Iris pigment epithelial cell (primary cell): ENCODE measurements at places on chromosomes 13 and 19.

GRCh38 chr19:32916969-32917615 lies 47.5 kb upstream of the SLC7A9 start:
- peak; percentile 31 for DNase-seq

DNA sequence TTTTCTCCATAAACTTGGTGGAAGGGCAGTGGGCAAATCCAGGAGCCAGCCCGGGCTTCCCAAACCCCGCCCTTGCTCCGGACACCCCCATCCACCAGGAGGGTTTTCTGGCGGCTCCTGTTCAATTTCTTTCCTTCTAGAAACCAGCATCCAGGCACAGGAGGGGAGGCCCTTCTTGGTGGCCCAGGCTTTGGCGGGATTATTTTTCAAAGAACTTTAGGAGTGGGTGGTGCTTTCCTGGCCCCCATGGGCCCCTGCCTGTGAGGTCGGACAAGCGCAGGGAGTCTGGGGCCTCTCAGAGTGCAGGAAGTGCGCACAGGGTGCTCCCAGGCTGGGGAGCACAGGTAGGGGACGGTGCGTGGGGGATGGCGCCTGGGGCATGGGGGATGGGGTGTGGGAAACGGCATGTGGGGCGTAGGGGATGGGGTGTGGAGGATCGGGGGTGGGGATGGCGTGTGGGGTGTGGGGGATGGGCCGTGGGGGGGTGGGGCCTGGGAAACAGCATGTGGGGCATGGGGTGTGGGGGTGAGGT lies 396 bp downstream of the F7 start:
- DNase-seq, result no peak

- DNase-seq, result no peak
These were observed 27.6 kb downstream of the SKA3 start for GRCh38 chr13:21148557-21149258.

DNA sequence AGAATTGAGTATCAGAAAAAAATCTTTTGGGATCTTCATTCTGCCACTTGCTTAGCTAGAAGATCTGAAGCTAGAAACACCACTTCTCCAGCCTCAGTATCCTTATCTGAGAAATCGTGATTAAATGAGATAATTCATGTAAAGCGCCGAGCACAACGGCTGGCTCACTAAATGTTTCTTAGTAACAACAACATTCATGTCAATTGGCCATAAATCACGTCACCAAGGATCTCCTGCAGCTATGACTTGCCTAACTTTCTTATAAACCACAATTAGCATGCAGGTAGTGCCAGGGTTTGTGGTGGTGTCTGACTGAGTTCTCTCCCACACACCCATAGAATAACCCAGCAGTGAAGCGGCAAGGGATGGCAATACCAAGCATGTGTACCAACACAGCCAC lies 501.3 kb downstream of the EFNB2 start:
- DNase-seq, result no peak

DNA sequence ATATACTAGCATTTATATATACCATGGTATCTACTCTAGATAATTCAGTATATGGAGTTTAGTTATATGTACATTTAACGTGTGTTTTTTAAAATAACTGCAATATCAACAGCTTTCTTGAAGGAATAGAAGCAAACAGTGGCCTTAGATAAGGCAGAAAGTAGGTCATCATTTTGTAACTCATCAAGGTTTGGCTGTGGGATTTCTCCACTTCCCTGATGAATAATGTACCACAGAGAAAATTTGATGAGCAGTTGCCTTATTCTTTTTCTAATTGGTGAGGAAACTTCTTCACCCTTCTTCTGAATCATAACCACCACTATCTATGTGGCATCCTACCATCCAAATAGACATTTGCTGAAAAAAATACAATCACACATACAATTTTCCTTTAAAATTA lies 590.2 kb upstream of the SPRY2 start:
- peak; percentile 43 for DNase-seq

GRCh38 chr13:29959086-29959485 lies 108.7 kb upstream of the UBL3 start:
- no peak for DNase-seq

GRCh38 chr19:7988307-7988706 lies 17.1 kb downstream of the ELAVL1 start:
- no peak for DNase-seq

- DNase-seq, result no peak
These were observed 3.8 kb downstream of the DBP start for GRCh38 chr19:48633148-48634035.

- peak; percentile 7 for DNase-seq
These were observed 84.8 kb downstream of the LNX2 start for GRCh38 chr13:27535546-27535945.

DNA sequence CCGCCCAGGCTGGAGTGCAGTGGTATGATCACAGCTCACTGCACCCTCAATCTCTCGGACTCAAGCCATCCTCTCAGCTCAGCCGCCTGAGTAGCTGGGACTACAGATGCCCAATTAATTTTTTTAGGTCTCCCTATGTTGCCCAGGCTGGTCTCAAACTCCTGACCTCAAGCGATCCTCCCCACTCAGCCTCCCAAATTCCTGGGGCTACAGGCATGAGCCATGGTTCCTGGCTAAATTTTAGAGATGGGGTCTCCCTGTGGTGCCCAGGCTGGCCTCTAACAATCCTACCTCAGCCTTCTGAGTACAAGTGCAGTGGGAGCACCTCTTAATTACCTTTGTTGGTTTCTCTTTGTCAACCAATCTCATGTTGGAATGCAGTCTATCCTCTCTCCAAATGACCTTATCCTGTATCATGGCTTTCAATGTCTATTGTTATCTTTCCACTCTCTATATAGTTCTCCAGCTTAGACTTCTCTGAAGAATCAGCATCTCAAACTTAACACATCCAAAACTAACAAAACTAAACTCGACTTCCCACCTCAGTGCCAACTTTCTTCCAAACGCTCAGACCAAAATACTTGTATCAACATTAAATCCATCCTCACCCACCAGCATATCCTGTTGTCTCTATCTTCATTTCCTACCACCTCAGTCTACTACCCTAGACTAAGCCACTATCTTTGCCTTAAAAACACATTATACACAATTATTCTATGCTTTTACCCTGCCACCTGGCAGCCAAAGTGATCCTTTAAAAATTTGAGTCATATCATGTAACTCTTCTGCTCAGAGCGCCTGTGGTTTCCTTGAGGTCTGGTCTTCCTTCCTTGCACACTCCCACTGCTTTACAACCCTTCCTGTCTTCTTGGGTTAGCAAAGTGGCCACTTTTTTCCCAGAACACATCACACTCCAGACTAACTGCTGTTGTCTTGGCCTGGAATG lies 6.7 kb downstream of the TPT1 start:
- peak; percentile 63 for DNase-seq
